ENCODE measurements at places on chromosomes 2 and 18. TPM values are rescaled to one million over a fixed set of nuclear protein-coding genes. Genes with fewer than 3 reads are reported as not detected.

Gene UGT1A7
- total RNA-seq = 7.7 TPM

Gene DUSP2
- 2.6 TPM for total RNA-seq

Gene ONECUT2
- 0.03 TPM for total RNA-seq

Gene CRYGD
- not detected for total RNA-seq

Gene RAPGEF4
- 18.6 TPM for total RNA-seq

Gene GPBAR1
- total RNA-seq = 1.5 TPM

Gene TSPYL6
- total RNA-seq = not detected

Gene GPR45
- not detected for total RNA-seq

Gene DRC1
- total RNA-seq = not detected

Gene RBM43
- total RNA-seq = 13.4 TPM

Gene FEV
- total RNA-seq = not detected

Gene REG1A
- not detected for total RNA-seq

Gene NTSR2
- not detected for total RNA-seq

Gene ATP6V1B1
- total RNA-seq = 2.4 TPM

Gene RGPD4
- 0.08 TPM for total RNA-seq

Gene ARL5A
- total RNA-seq = 39.8 TPM

Gene TEX44
- total RNA-seq = not detected

Gene GATA6
- 12.6 TPM for total RNA-seq

Gene UGT1A3
- total RNA-seq = 20.8 TPM

Gene CYP27A1
- 16.4 TPM for total RNA-seq

Gene NHEJ1
- total RNA-seq = 13.9 TPM

Gene GPR55
- 0.39 TPM for total RNA-seq

Data from ureter (tissue), 1 donor.